Fibroblast of the aortic adventitia (primary cell): ENCODE measurements at places on chromosomes 12 and 14.

GRCh38 chr14:89775946-89776345 is 178.6 kb downstream of the EFCAB11 start:
- DNase-seq, result no peak

DNA sequence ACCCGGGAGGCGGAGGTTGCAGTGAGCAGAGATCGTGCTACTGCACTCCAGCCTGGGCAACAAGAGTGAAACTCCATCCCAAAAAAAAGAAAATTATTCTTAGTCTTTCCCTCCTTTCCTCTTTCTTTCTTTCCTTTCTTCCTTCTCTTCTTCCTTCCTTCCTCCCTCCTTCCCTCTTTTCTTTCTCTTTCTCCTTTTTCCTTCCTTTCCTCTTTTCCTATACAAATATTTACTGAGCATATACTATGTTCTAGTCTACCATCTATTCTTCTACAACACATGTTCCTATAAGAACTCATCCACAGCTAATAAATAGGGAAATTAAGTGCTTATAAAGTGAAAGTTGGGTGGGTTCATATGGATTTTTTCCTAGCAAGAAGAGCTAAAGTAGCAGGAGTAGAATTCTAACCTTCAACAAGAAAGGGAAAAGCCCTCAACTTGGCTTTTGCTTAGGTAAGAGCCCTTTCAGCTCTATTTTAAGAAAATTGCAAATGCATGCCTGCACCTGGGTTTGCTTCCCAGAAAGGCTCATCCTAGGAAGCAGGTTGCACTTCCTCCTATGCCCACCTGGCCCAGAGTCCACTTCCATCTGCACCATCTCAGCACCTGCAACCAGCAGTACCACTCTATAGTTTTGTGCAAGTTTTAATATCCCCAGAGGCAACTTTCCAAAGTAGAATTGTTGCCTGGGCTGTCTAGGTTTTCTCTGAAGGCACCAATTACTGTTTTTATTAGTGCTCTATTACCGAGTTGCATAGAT is 122.0 kb upstream of the CCND2 start:
- no peak for DNase-seq

DNA sequence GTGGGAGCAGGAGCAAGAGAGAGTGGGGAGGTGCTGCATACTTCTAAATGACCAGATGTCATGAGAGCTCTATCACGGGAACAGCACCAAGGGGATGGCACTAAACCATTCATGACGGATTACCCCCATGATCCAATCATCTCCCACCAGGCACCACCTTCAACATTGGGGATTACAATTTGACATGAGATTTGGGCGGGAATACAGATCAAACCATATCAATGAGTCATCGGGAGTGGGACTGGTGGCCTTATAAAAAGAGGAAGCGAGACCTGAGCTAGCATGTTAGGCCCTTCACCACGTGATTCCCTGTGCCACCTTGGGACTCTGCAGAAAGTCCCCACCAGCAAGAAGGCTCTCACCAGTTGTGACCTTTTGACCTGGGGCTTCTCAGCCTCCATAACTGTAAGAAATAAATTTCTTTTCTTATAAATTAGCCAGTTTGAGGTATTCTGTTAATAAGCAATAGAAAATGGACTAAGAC is 28.7 kb downstream of the COX8C start:
- no peak for DNase-seq

GRCh38 chr12:4107436-4107878 is 166.1 kb upstream of the CCND2 start:
- DNase-seq, result peak; percentile 52

GRCh38 chr12:88856201-88856600 is 275.9 kb upstream of the KITLG start:
- no peak for DNase-seq

GRCh38 chr12:51921017-51921725 is 13.9 kb downstream of the ACVRL1 start:
- DNase-seq, result no peak

GRCh38 chr14:91244501-91244901 is at the start of gene GPR68:
Gene GPR68, minus strand, starts transcription at chr14:91244704. Its CDS starts 9,654 bp downstream, at chr14:91235050.
- peak; percentile 78 for DNase-seq

GRCh38 chr12:33588725-33589405 is 149.2 kb upstream of the SYT10 start:
- peak; percentile 89 for DNase-seq

GRCh38 chr12:102535306-102535705 is 54.9 kb upstream of the IGF1 start:
- DNase-seq, result no peak

GRCh38 chr14:43872222-43872621 is 634.9 kb downstream of the FSCB start:
- DNase-seq, result no peak

DNA sequence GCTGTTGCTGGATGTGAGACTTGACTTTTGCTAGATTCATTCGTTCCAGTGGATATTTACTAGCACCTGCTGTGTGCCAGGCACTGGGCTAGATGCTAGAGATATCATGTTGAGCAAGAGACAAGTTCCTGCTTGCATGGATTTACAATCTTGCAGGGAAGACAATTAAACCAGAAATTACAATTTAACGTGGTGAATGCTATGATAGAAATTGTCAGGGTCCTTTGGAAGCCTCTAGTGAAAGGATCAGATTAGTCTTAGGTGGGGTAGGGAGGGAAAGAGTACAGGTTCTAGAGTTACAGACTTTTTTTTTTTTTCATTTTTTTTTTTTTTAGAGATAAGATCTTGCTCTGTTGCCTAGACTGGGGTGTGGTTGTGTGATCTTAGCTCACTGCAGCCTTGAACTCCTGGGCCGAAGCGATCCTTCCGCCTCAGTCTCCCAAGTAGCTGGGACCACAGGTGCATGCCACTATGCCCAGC is 36.7 kb downstream of the SPATS2 start:
- DNase-seq, result no peak

DNA sequence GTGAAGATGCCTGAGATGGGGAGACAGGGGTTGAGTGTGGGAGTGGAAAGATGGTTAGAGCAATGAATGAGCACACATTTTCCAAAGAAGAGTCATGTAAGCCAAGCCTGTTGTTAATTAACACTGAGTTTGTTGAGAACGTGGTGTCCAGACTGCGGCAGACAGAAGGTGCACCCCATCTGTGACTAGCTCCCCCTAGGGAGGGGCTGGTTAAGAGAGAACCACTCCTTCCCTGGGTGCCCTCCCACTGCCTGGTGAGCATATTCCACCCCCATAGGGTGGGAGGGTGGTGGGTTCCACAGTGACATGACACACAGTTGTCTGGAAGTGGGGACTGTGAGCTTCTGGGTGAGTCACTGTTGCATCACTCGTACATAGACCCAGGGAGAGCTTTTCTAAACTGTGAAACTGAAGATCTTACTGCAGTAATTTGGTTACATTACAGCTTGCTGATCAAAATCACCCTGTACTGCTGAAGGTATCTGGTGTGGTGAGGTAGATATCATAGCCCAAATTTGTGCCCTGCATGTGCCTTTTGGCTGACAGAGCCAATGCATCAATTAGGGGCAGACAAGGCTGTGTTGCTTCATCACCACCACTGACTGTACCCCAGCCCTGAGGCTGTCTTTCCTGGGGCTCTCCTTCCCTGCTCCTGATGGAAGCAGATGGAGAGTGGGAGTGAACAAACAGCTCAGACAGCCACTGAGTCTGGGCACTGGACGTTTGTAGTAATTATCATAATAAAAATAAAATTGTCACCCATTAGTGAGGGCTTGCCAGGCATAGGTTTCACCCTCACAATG is 150.9 kb downstream of the EMP1 start:
- peak; percentile 73 for DNase-seq

DNA sequence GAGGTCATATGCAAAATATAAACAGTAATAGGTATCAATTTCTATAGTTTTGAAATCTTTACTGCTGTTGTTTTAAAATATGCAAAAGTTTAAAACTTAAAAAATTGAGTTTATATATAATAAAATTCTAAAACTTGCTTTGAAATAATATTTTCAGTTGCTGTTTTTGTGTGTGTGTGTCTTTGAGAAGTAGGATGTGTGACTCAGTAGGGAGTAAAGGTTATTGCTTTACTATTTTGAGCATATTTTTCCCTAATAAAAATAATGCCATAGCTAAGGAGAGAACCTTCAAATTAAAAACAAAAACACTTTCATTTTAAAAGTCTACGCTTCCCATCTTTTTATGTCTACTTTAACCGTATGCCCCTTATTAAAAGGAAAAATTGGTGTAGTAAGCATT is 238.1 kb downstream of the FBXL14 start:
- no peak for DNase-seq

GRCh38 chr14:68668028-68668427 is 124.8 kb downstream of the ZFP36L1 start:
- no peak for DNase-seq

DNA sequence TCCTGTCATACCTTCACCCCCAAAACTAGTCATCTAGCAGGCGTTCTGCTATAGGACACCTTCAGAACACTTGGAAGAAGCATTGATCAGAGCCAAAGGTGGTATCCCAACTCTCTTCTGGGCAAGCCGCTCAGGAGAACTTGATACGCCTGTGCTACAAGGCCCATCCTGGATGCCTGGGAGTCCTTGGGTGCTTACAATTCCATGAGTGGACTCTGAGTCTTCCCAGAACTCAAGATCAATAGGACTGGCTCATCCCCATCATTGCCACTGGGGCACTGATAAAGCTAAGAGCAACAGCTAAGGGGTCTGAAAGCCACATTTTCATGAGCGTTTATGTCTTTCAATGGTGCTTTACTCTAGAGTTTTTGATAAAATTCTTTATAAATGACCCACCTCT is 1.9 kb downstream of the SPTB start:
- no peak for DNase-seq

- DNase-seq, result no peak
Measured at GRCh38 chr14:24705840-24706239, 71.8 kb upstream of the GZMB start.

DNA sequence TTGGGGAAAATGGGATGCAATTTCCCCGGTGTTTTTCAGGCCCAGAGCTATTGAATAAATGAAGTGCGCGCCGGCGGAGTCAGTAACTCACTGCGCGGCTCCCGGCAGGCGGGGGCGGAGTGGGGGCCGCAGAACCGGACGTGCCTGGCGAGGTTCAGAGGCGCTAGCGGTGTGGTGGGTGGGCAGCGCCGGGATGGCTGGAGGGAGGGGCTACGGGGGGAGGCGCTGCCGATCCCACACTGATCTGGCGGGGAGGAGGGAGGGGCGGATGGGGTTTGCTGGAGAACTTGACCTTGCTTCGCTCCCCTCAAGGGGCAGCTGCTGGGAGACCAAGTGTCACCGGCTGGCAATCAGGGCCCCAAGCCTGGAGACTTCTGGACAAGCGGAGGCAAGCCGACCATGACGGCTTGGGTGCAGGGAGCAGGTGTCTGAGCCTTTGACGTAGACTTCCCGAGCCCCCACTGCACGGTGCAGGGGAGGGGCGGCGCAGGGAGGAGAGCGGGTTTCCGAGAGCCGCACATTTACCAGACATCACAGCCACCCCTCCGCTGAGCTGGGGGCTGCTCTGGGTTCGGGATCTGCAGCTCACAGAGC is 174.1 kb upstream of the RTL1 start:
- no peak for DNase-seq

DNA sequence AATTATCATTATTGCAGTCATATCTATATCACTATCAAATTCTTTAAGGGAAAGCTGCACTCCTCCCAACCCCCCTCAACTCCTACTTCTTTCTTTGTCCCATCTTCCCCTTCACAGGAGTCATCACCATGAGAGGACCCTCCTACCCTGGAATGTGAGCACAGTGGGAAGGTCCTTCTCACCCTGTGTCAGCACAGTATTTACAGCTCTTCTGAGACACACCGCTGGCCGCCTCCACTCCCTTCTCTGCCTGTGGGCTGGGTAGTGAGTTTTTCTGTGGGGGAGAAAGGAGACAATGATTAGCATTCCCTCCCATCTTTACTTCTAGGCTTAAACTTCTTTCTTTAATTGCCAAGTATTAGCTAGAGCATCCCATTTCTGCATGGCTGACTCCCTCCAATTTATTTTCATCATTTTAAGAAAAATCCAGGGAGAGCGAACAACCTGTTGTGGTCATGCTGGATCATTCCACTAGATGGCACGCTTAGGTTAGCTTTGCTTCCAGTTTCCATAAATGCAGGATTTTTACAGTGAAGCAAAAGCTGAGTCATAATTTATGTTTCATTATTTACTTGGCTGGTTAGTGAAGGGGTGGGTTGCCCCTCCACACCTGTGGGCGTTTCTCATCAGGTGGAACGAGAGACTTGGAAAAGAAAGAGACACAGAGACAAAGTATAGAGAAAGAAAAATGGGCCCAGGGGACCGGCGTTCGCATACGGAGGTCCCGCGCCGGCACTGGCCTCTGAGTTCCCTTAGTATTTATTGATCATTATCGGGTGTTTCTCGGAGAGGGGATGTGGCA is 188.5 kb downstream of the ALX1 start:
- DNase-seq, result peak; percentile 80

GRCh38 chr12:46944088-46944487 is 118.3 kb upstream of the SLC38A4 start:
- peak; percentile 76 for DNase-seq

GRCh38 chr14:21087294-21088091 is 11.0 kb downstream of the ZNF219 start:
- DNase-seq, result peak; percentile 95

- no peak for DNase-seq
Measured at GRCh38 chr12:55686366-55687010, 21.2 kb downstream of the ITGA7 start.

- DNase-seq, result no peak
Measured at GRCh38 chr14:36022765-36023410, 153.6 kb downstream of the PTCSC3 start.

DNA sequence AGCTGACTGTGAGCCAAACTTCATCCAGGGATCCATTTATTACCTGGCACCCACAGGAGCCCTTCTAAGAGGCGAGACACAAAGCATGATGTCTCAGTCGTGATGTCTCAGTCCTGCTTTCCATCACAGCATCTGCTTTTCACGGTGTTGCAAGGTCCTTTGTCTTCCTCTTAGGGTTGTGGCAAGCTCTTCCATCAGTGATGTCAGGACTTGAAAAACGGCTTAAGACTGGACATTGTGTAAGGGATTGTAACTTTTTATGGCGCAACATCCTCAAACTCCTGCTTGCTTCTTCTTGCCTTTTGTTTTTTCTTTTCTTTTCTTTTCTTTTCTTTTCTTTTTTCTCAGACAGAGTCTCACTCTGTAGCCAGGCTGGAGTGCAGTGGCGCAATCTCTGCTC is 586.5 kb upstream of the TMEM132C start:
- peak; percentile 47 for DNase-seq

GRCh38 chr14:50657753-50658152 is 10.4 kb downstream of the SAV1 start:
- peak; percentile 62 for DNase-seq

DNA sequence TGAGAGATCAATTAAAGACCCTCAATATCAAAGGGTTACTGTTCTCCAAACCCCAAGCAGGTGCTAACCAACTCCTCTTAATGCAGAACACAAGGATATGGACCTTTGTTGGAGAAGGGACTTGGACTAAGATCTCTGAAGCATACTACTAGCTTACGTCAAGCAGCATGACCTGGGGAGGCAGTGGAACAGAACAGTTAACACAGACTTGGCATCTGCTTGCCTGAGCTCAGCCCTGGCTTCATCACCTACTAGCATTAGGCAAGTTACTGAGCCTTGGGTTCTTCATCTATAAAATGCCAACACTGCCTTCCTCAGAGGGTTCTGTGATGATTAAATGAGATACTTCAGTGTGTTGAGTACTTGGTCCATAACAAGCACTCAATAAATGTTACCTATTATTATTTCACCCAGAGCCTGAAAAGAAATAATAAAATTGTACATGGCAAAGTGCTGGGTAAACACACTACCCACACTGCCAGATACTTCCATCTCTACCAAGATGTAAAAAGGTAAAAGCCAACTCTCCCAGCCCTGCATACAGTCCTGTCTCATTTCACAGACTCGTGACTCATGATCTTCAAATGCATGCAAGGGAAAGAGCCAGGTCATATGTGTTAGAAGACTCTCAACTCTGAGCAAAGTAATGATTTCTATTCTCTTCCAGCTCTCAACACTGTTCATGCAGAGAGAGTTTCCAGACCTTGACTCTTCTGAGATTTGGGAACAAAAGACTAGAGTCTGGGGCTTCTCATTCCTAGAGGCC is 39.7 kb downstream of the FMNL3 start:
- DNase-seq, result peak; percentile 59
